ENCODE measurements at places on chromosomes 7 and 10. TPM values are rescaled to one million over a fixed set of nuclear protein-coding genes. Genes with fewer than 3 reads are reported as not detected.

The RSPH10B gene
- 0.10 TPM for total RNA-seq

DNA sequence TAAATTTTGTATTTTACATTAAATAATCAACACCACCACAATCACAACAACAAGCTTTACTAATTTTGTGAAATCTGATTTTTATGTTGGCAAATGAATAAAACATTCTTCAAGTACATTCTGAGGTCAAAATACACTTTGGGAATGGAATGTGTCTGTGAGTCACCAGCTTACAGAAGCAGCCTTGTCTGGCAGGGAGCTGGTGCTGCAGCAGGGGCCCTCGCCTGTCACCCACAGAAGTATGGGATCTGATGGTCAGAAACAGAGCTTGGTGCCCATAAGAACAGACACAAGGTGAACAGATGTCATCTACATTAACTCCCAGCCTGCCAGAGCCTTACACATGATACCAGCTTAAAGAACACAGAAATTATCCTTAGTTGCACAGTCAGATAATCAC, 496.9 kb downstream of the CCSER2 start:
- no peaks in the 10 kb centered on the region for H3K4me1 ChIP-seq
- peak; percentile 59 for DNase-seq
- no peaks in the 10 kb centered on the region for H3K36me3 ChIP-seq
- H3K27me3 ChIP-seq = no peaks in the 10 kb centered on the region
- H3K27ac ChIP-seq = no peak overlapping the region
- no peak overlapping the region for H3K4me3 ChIP-seq

- H3K27ac ChIP-seq = no peak overlapping the region
- H3K4me1 ChIP-seq = no peaks in the 10 kb centered on the region
- no peaks in the 10 kb centered on the region for H3K27me3 ChIP-seq
- no peak overlapping the region for H3K4me3 ChIP-seq
- no peaks in the 10 kb centered on the region for H3K36me3 ChIP-seq
- no peak for DNase-seq
Observed at GRCh38 chr7:132131196-132131595, 445.1 kb downstream of the PLXNA4 start.

DNA sequence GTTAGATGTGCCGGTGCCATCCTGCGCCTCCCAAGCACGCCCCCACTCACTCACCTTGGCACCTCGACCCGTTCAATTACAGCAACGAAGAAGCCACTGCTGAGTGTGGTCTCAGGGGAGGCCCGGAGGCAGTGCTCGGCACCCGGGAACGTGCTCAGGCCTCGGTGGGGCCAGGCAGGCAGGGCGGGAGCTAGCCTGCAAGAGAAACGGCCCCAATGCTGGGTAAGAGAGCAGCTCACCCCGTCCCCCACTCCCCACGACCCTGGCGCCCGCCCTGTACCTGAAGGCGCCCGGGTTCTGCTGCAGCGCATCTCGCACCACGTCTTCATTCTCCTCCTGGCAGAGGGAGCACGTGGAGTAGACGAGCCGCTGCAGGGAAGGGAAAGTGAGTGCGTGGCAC, 5.1 kb downstream of the NSUN5 start:
- H3K4me1 ChIP-seq = peaks cover 20% of the 10 kb centered on the region
- H3K27me3 ChIP-seq = no peaks in the 10 kb centered on the region
- no peak overlapping the region for H3K27ac ChIP-seq
- H3K4me3 ChIP-seq = no peak overlapping the region

- no peaks in the 10 kb centered on the region for H3K27me3 ChIP-seq
- H3K4me3 ChIP-seq = no peak overlapping the region
- peak; percentile 63 for DNase-seq
- peaks cover 20% of the 10 kb centered on the region for H3K36me3 ChIP-seq
Observed at GRCh38 chr10:124020981-124021815, 72.2 kb downstream of the CHST15 start.

DNA sequence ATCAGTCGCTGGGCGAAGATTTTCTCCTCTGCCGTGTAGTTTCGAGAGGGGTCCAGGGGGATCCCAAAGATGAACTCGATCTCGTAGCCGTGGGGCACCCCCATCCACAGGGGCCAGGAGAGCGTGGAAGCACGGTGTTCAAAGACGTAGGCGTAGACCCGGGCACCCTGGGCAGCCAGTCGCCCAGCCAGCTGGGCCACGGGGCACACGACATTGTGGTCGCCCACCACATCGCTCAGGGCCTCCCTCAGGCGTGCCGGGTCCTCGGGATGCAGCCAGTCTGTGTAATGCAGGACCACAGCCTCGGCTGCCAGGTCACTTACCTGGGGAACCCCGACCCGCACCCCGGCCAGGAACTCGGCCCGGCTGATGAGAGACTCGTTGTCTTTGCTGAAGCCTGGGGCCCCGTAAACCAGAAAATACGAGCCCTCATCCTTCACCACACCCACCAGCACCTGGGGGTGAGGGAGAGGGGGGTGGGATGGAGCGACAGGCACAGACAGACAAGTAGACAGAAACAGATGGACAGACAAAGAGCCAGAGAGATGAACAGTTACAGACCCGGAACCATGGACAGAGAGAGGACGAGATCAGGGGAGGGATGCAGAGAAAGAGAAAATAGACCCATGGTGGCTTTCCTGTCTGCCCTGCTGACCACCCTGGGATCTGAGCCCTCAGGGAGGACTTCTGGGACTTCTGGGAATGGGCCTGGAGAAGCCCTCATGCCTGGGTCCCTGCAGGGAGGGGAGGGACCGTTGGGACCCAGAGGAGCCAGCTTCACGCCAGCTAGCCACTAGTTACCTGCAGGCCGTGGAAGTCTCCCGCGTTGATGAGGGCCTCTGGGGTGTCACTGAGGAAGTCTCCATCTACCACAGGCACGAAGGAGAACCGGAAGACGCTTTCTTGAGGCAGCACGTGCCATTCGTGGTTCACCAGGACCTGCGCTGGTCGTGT, 3.0 kb downstream of the ACHE start:
- H3K4me3 ChIP-seq = no peak overlapping the region
- DNase-seq = no peak
- H3K27ac ChIP-seq = no peak overlapping the region
- peaks cover 4% of the 10 kb centered on the region for H3K36me3 ChIP-seq

DNA sequence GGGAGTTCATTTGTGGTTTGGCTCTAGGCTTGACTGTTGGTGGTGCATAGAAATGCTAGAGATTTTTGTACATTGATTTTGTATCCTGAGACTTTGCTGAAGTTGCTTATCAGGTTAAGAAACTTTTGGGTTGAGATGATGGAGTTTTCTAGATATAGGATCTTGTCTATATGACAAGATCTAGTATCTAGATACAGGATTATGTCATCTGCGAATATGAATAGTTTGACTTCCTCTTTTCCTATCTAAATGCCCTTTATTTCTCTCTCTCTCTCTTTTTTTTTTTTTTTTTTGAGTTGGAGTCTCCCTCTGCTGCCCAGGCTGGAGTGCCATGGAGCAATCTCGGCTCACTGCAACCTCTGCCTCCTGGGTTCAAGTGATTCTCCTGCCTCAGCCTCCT, 62.9 kb downstream of the MGAM2 start:
- no peaks in the 10 kb centered on the region for H3K36me3 ChIP-seq
- no peak overlapping the region for H3K4me3 ChIP-seq
- H3K4me1 ChIP-seq = peaks cover 19% of the 10 kb centered on the region
- H3K27ac ChIP-seq = no peak overlapping the region
- DNase-seq = no peak
